Frontal cortex (tissue), 4 donors: ENCODE measurements at places on chromosomes 7 and 10. TPM values are rescaled to one million over a fixed set of nuclear protein-coding genes. Genes with fewer than 3 reads are reported as not detected.

The DNAJC12 gene
- total RNA-seq: 4.5 TPM

The PDZD8 gene
- total RNA-seq: 22.0 TPM

The STK31 gene
- total RNA-seq: 13.5 TPM

The PPP1R9A gene
- total RNA-seq: 93.3 TPM

The ITPRIP gene
- 1.2 TPM for total RNA-seq

The CYP26C1 gene
- under 0.01 TPM for total RNA-seq

The EGR2 gene
- total RNA-seq: 1.6 TPM

The LRCH4 gene
- total RNA-seq: 6.1 TPM

The FHIP2A gene
- total RNA-seq: 48.5 TPM

The EPHA1 gene
- total RNA-seq: 0.41 TPM

The CRPPA gene
- 9.0 TPM for total RNA-seq

The C10orf143 gene
- 0.41 TPM for total RNA-seq

The ASZ1 gene
- total RNA-seq: not detected

- DNase-seq: no peak
Observed at GRCh38 chr7:29196191-29196590, 1.6 kb downstream of the CHN2 start.

DNA sequence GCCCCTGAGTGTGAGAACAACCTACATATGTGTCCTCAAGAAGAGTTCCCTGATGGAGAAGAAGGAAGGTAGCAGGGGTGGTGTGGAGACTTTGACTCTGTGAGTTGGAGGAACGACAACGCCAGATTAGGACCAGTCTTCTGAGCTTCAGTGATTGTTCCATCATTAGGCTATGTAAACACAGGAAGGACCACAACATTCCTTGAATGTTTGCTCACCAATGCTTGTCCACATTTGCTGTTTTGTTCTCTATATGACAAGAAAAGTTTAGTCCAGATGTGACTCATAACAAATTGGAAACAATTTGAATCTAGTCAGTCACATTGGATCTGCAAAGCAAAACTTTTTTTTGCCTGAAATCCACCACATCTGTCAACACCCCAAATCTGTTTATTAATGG is 62.7 kb downstream of the ENTPD1 start:
- no peak for DNase-seq

DNA sequence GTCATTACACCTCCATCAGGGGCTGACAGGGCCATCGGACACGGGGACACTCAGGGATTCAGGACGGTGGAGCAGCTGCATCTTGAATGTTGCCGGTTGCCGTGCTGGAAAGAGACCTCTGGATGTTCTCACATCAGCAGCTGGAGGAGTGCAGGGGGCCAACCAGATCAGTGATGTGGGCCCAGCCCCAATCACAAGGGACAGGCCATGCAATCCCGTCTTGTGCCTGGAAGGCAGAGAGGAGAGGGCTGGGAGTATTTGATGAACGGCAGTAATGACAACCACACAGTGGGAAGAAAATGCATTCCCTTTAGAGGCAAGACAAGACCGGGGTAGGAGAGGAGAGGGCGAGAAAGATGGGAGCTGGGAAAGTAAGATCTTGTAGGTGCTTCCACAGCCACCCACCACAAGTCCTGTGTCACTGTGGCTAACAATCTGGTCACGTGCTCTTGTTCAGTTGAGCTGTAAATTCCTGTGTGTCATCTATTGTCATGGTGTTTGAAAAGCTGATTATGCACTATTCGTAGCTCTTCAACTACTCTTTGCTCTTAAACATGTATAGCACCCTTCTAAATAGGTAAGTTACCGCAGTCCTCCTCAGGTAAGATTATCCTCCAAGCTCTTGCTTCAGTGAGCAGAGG is 85.9 kb upstream of the LEP start:
- DNase-seq: no peak

DNA sequence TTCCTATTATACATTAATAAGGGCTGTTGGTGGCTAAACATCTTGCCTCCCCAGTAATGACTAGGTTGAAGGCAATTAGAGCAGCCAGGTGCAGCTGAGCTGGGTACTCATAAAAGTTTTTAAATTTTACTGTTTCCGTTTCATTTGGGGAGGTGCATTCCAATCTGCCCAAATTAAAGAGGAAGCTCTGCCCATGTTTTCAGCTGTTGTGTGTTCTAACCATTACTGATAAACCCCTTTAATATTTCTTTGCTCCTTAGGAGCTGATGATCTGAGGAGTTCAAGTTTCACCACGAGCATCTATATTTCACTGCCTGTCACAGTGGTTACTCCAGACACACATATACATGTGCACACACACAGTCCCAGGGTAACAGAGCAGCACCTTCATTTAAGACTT is 94.4 kb downstream of the JAZF1 start:
- DNase-seq: no peak

DNA sequence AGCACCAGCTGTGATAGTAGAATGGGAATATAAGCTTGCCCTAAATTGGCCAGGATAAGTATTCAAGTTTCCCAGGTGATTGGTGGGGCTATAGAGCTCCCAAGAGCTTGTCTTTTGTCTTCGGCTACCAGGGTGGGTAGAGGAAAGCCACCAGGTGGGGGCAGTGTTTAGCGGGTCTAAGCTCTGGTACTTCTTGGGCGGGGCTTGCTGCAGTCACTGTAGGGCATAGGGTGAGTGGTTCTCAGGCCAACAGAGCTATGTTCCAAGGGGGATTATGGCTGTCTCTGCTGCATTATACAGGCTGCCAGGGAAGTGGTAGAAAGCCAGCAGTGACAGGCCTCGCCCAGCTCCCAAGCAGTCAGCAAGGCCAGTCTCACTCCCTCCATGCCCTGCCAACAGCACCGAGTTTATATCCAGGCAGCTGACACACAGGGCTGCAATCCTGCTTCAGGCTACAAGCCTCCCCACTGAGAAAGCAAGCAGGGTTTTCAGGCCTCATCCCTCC is 110.7 kb downstream of the ZNF467 start:
- no peak for DNase-seq

GRCh38 chr7:110830778-110831177 is 260.1 kb upstream of the LRRN3 start:
- DNase-seq: no peak

- no peak for DNase-seq
Observed at GRCh38 chr7:120033114-120033513, 239.9 kb upstream of the KCND2 start.

DNA sequence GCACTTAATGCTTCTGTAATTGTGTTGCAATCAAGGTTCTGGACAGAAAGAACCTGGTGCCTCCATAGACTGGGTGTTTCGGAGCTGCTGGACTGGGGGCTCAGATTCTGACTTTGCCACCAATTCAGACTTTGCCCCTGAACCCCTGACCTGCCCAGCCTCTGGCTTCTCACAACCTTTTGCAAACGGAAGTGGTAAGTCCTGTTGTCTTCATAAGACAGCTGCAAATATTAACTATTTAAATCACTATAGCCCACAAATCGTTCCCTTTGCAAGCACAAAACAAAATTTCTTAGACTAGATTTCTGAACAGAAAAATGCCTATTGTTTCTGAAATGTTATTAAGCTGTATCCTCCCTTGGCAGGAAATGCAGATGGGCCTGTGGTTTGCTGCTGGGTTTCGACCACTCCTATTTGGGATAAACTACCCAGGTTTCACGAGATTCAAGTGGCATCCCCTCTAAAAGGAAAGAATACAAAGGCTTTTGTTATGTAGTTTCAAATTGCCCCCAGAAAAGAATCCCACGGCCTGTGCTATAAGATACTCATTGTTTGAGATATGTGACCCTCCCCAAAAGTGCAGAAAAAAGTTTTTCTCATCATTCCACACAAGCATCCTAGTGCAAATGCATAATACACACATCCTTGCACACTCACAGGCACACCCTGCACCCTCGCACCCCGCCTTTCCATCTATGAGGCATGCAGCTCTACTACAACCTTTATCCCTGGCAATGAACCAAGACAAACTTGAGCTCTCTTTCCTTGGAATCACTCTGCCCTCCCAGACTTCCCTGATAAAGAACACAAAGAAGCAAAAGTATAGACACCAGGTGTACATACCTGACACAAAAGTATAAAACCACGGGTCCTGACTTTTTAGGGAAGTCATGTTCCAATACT is 209.1 kb downstream of the PRPF18 start:
- no peak for DNase-seq

- no peak for DNase-seq
Observed at GRCh38 chr10:1939016-1939415, 201.7 kb upstream of the ADARB2 start.

DNA sequence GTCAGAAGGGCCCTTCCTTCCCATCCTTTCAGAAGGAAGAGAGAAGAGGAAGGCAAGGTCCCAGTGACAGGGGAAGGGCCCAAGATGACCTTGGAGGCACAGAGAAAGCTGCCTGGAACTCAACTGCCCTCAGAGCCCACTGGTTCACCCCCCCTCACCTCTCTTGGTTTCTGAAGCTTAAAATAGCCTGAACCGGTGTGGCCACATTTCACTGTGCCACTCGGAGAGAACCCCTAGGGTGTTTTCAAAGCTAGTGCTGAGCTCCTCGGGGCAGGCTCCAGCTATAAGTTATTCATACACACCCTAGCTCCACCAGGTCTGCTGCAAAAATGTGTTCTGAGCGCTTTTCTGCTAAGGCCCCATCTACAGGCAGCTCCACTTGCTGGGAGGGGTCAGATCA is 60.9 kb upstream of the ADRB1 start:
- DNase-seq: no peak

DNA sequence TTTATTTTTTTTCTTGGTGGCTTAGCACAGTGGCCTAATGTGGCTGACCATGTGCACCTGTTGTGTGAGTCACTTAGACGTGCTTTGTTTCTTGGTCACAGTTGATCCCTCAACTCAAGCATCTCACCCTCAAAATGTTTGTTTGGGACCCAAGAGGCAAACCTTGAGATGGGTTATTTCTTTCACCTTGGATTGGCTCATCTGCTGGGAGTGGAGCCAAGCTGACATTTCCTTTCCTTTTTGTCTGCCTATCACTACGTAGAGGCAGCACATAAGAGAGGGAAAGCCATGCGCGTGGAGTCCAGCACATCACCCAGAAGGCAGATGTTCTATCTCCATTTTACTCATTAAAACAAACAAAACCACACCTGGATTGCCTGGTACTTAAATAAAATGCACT is 6.4 kb upstream of the PRKCQ start:
- DNase-seq: no peak

- peak; percentile 38 for DNase-seq
Observed at GRCh38 chr7:76233538-76234281, 32.0 kb downstream of the SRRM3 start.
